ENCODE measurements at places on chromosomes 13 and 19.

- DNase-seq, result no peak
These were observed 163.9 kb downstream of the KCTD15 start for GRCh38 chr19:33960566-33960965.

DNA sequence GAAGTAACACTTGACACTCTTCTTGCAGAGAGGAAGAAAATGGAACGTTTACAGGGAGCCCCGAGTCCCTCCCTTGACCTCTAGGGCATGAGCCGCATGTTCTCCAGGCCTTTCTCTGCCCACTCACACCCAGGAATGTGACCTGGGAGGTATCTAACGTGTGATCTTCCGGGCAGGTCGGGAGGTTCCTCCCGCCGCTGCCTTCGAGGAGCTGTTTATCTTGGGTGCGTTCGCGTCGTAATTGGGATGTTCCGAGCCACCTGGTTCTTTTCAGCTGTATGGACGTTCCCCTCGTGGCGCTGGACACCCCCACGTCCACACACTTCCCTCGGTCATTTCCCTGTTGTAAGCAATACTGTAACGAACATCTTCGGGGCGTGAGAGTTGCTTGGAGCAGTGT lies 13.6 kb downstream of the ARID3A start:
- DNase-seq, result no peak

- DNase-seq, result no peak
These were observed 50.3 kb upstream of the VSTM2B start for GRCh38 chr19:29475469-29475868.

GRCh38 chr19:39816287-39817048 lies 17.5 kb downstream of the DYRK1B start:
- no peak for DNase-seq

GRCh38 chr19:6066661-6067646 lies 43.3 kb downstream of the RFX2 start:
- DNase-seq, result no peak

- DNase-seq, result no peak
These were observed 503 bp downstream of the TUBA3C start for GRCh38 chr13:19181021-19181620.

DNA sequence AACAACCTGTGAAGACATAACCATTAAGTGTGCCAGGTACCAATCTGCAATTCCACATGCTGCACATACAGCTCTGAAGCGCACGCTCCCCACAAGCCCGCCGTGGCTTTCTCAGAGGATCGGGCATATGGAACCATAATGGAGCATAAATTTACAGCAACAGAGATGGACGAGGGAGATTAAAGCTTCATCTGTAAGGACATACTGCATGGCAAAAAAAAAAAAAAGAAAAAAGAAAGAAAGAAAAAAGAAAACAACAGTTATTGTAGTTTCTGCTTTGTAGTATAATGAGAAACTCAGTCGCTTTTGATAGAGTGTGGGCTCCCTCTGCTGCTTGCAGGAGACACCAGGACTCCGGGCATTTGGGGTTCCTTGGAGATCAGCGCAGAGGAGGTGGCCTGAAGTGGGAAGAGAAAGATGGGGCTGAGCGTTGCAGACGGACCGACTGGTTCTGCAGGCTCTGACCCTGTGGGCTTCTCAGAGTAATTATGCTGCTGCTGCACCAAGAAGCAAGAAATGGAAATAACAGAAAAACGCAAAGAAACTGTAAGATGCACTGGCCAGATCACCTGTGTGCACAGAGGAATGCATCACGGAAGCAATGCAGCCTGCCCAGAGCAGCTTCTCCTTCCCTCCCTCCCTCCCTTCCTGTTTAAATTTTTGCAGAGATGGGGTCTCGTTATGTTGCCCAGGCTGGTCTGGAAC lies 10.8 kb upstream of the PDCD5 start:
- DNase-seq, result no peak

GRCh38 chr19:46718157-46718933 lies 1.4 kb upstream of the PRKD2 start:
- DNase-seq, result peak; percentile 45

- DNase-seq, result no peak
These were observed 440.5 kb downstream of the ITGBL1 start for GRCh38 chr13:101893021-101893420.

DNA sequence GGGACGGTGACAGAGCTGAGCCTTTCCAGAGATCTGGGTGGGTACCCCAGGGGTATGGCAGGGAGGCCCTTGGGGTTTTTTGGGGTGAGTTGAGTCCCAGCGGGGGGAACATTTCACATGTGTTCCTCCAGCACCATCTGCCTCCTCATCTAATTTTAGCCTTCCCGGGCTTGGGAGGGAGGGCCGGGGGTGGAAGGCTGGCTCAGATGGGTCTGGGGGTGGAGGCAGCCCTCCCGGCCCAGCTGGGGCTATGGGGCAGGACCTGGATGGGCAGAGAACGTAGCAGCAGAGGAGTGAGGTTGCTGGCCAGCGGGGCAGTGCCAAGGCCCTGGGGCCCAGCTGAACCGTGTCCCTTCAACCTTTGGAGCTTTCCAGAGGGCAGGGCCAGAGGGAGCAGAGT lies 23.5 kb downstream of the ADGRL1 start:
- no peak for DNase-seq
